ENCODE measurements at places on chromosomes 5 and 9. TPM values are rescaled to one million over a fixed set of nuclear protein-coding genes. Genes with fewer than 3 reads are reported as not detected.

GRCh38 chr9:122334916-122335315 lies 35.9 kb upstream of the PTGS1 start:
- no peak for DNase-seq

SAPCD2 gene
- 5.1 TPM for total RNA-seq

FOXD1 gene
- 0.13 TPM for total RNA-seq

- peak; percentile 55 for DNase-seq
Observed at GRCh38 chr9:122263699-122264349, 816 bp downstream of the RBM18 start.

DNA sequence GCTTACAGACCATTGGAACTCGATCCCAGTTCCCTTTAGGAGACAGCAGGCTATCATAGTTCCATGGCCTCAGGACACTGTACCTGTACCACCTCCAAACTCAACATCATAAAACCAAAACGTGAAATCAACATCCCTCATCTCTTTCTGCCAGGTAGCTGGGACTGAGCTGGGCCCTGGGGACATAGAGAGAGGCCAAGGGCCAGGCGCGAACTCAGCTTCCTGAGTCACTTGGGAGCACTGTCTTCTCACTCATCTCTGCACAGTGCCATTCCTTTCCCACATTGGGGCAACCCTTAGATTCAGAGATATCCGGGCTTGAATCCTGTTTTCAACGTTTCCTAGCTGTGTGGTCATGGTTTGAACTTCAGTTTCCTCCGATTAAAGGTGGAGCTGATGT lies 12.2 kb downstream of the DAB2IP start:
- no peak for DNase-seq

GRCh38 chr9:93184432-93185265 lies 710 bp downstream of the WNK2 start:
- no peak for DNase-seq

GRCh38 chr5:159038907-159039306 lies 60.8 kb downstream of the EBF1 start:
- DNase-seq = no peak

- DNase-seq = no peak
Observed at GRCh38 chr9:89941875-89942274, 337.1 kb downstream of the GADD45G start.

All from dermis microvascular lymphatic vessel endothelial cell (primary cell).